ENCODE measurements at places on chromosomes 1 and 21.

GRCh38 chr1:46369542-46370213, 24.4 kb upstream of the FAAH start:
- DNase-seq, result no peak

DNA sequence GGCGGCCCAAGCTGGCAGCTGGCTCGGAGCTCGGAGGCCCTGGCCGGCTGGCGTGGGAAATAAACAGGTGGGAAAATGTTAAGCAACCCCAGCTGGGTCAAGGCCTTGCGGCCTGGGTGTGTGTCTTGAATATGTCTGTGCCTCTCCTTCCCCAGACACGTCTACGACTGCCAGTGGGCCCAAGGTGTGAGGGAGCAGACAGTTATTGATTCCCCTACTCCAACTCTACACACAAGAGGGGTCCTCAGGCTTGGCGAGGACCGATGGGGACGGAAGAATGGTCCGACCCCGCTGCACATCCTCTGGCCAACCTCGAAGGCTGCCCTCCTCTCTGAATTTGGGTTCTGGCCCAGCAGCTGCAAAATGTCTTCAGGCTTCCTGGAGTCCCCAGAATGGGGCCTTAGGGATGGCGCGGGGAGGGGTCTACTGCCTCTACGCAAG, 2.2 kb downstream of the IL22RA1 start:
- DNase-seq, result no peak

- DNase-seq, result no peak
Measured at GRCh38 chr1:173255214-173255813, 48.2 kb upstream of the TNFSF4 start.

- no peak for DNase-seq
Measured at GRCh38 chr1:210776712-210777111, 357.2 kb downstream of the KCNH1 start.

GRCh38 chr1:3707298-3707938, 44.8 kb upstream of the CCDC27 start:
- no peak for DNase-seq

DNA sequence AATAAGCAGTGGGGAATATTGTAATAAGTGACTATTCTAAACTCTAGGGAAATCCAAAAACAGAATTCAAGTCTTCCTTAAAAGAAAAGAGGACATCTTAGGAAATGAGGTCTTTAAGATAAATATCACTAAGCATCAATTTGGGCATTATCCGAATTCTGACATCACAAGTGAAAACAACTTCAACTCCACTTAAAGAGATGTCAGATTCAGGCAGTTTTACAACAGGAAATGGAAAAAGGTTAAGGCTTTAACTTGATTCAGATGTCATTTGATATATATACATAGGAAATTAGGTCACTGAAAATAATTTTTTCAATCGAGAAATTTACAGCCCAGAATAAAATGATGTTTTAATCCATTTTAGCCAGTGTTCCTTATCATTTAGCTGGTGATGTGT, 435.4 kb downstream of the SETD4 start:
- no peak for DNase-seq

GRCh38 chr1:57353654-57354053, 70.2 kb downstream of the DAB1 start:
- no peak for DNase-seq

DNA sequence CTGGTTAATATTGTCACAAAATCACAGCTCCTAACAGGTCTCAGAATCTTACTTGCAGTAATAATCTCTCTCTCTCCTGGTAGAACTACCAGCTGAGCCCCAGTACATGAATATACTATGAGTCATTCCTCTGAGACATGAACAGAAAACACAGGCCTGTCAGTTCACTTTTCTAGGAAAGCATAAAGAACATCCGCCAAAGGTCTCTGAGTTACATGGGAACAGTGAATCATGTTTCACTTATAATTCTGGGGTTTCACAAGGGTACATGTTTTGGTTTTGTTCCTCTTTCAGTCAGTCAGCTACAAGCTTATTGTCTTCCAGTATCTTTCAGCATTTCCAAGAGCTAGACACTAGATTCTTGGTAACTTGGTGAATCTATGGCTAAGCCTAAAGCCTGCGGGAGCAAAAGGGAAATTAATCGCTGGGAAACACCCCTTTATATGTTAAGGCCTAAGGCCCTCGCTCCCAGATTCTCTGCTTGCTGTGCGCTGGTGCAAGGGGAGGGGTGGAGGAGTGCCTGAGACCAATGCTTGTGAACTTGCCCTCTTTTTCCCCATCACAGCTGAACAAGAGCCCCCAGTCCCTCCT, 31.7 kb downstream of the IFNGR2 start:
- peak; percentile 83 for DNase-seq

DNA sequence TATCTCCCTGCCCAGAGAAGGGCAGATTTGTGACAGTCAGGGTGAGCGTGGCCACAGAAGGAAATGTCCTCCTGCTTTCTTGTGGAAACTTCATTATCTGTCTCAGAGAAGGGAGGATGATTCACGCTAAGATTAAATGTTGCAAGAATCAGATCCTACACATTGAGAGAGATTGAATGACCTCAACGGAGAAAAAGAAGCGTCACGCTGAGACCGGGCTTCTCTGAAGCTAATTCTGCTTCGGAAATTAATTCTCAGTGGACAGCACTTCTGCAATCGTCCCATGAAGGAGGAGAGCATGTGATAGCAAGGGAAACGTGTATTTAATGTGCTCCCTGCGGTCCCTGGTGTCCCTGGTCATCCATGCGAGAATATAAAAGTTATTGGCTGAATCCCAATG, 19.8 kb upstream of the C1orf21 start:
- no peak for DNase-seq

GRCh38 chr1:212946872-212947271, 3.5 kb upstream of the VASH2 start:
- DNase-seq, result no peak

DNA sequence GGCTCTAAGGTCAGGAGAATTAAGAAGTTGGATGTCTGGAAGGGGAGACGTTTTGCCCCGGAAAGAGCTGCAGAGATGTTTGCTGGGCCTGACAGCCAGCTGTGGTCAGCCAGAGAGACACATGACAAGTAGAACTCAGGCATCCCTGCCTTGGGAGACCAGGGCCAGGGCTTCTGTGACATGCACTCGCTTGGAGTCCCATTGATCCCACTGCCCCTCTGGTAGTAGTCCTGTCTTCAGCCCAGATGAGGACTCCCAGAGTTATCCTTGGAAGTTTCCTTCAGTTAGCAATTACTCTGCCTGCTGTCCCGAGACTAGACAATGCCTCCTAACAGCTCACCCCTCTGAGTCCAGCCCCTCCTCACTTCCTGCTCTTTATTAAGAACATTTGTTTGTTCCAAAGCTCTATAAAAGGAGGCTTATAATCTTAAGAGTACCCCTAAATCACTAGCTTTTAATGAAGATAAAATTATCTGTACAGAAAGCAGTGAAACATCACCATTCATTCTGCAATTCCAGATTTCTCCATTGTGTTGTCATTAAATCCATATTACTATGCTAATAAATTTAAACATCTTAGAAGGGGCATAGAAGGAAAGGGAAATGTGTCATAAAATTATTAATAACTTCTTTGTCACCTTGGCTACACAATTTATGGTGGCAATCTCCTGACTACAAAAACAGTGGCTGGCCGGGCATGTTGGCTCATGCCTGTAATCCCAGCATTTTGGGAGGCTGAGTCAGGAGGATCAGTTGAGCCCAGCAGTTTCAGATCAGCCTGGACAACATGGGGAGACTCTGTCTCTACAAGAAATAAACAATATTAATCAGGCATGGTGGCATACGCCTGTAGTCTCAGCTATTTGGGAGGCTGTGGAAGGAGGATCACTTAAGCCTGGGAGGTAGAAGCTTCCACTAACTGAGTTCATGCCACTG, 94.2 kb downstream of the KCNK1 start:
- DNase-seq, result no peak

DNA sequence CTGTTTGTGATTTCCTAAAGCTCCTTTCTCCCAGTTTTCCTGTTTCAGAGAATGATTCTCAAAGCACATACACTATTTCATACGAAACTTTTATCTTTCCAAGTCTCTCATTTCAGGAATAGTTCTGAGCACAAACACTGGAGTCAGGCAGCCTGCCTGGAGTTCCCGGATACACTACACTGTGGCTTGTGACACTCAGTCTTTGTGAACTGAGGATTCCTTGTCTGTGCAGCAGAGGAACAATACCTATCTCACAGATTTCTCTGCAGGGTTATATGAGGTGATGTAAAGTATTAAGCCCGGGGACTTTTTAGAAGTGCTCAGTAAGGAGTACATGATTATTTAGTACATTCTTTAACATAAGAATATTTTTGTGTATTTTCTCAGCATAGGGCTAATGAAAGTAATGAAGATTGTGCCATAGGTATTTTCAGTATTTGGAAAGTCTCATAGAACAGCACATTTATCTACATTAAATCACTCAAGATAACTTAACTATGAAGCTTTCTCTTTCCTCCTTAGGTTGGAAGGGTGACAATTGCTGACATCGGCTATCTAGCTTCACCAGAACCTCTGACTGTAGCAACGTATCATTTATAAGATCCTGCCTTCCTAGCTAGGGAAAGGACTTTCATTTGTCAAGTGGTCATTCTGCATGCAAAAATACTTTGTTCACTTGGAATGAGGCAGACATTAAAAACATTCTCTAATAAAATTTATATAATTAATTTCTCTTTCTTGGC, 12.9 kb downstream of the GBP2 start:
- no peak for DNase-seq

DNA sequence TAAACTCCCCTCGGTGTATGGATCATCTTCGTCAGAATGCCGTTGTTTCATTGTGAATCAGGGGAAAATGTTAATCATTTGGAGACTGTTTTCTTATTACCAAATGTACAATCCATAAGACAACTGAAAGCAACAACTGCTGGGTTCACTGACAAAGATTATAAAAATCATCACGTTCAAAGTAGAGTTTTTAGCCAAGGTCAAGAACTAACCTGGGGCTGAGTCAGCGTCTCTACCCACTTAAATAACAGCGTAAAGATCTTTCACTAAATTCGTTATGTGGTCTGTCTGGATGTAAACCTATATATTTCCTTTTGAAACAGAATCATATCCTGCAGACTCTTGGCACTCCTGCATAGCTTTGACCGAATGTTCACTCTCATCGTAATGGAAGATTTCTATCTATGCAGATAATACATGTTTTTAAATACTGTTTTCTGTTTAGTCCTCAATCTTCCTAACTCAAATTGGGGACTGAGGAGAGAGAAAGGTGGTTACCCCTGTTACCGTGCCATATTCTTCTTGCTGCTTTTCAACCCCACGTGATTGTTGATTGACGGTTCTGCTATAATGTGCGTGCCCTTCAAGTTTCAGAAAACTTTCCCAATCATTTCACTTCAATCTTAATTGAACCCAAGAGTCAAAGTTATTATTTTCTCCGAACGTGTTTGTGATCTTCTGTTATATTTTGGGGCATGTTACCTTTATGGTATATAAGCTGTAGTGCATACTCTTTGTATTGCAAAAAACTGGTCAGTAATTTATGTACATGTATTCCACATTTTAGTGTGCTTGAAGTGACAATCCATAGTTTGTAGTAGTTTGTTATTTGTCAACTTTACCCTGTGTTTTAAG, 15.6 kb upstream of the NCMAP start:
- DNase-seq, result no peak

GRCh38 chr1:109529881-109530456, 9.7 kb upstream of the GPR61 start:
- DNase-seq, result no peak

DNA sequence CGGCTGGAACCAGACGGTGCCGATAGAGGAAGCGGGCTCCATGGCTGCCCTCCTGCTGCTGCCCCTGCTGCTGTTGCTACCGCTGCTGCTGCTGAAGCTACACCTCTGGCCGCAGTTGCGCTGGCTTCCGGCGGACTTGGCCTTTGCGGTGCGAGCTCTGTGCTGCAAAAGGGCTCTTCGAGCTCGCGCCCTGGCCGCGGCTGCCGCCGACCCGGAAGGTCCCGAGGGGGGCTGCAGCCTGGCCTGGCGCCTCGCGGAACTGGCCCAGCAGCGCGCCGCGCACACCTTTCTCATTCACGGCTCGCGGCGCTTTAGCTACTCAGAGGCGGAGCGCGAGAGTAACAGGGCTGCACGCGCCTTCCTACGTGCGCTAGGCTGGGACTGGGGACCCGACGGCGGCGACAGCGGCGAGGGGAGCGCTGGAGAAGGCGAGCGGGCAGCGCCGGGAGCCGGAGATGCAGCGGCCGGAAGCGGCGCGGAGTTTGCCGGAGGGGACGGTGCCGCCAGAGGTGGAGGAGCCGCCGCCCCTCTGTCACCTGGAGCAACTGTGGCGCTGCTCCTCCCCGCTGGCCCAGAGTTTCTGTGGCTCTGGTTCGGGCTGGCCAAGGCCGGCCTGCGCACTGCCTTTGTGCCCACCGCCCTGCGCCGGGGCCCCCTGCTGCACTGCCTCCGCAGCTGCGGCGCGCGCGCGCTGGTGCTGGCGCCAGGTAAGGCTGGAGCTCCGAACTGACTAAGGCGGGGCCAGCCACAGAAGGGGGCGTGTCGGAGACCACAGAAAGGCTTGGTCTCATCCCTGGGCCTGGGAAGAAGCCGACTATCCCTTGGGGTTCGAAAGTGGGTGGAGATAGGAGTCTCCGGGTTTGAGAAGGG, 486 bp downstream of the SLC27A3 start:
- no peak for DNase-seq

All from AG09309 (cell line).